Glutamatergic neuron (in vitro differentiated cells): ENCODE measurements at places on chromosomes 4 and X. TPM values are rescaled to one million over a fixed set of nuclear protein-coding genes. Genes with fewer than 3 reads are reported as not detected.

- DNase-seq = no peak
- no peaks in the 10 kb centered on the region for H3K36me3 ChIP-seq
- no peak overlapping the region for H3K27ac ChIP-seq
Measured at GRCh38 chrX:68912113-68912512, 83.3 kb downstream of the EFNB1 start.

DNA sequence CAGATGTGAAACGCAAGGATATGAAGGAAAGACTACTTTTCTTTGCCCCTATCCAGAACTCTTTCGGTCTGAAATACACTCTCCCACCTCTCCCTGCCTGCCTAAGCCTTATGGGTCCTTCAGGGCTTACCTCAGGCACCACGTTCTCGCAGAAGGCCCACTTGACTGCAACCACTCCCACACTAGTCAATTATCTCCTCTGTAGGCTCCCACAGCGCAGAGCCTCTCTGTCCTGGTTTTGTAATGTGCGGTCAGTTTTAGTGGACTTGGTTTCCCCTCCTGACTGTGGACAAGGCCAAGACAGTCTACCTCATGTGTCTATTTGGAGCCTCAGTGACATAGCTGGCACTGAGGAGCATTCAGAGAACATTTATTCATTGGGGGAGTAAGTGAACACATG, 11.1 kb downstream of the CNGA2 start:
- H3K4me1 ChIP-seq = peaks cover 6% of the 10 kb centered on the region
- no peak for DNase-seq
- H3K4me3 ChIP-seq = no peak overlapping the region
- no peak overlapping the region for H3K27ac ChIP-seq

DNA sequence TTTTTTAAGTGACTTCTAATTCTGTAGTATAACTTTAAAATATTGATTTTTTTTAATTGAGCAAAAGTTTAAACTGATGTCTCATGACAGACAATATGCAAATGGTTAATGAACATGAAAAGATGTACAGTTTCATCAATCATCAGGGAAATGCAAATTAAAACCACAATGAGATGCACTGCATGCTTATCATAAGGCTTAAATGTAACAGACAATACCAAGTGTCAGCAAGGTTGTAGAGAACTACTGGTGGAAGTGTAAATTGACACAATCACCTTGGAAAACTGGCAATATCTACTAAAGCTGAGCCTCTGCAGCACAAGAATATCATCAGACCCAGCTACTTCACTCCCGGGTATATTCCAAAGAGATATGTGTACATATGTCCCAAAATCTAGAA, 70.2 kb upstream of the DAPP1 start:
- H3K4me1 ChIP-seq = peaks cover 6% of the 10 kb centered on the region
- no peak for DNase-seq
- no peaks in the 10 kb centered on the region for H3K27me3 ChIP-seq
- no peak overlapping the region for H3K4me3 ChIP-seq
- no peaks in the 10 kb centered on the region for H3K36me3 ChIP-seq

DNA sequence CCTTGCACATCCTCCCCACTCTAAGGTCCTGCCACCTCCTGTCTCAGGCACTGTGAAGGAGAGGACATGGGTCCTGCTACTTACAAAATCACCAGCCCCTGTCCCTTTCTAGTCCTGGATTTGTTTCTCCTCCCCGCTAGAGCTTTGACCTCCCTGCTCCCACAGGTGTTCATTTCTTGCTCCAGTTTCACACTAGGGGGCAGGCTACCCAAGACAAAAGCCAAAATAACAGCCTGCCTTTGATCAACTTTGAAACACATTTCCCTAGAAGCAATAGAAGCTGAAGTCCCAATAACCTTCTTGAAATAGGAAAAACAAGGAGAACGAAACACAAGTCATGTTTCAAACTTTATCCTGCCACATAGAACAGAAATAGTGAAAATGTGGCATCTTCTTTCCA, 164.4 kb downstream of the QDPR start:
- H3K27me3 ChIP-seq = no peaks in the 10 kb centered on the region
- no peaks in the 10 kb centered on the region for H3K4me1 ChIP-seq
- H3K36me3 ChIP-seq = no peaks in the 10 kb centered on the region
- DNase-seq = no peak
- H3K4me3 ChIP-seq = no peak overlapping the region

The IL3RA gene
- not detected for total RNA-seq

The SUPT20HL1 gene
- not detected for total RNA-seq

DNA sequence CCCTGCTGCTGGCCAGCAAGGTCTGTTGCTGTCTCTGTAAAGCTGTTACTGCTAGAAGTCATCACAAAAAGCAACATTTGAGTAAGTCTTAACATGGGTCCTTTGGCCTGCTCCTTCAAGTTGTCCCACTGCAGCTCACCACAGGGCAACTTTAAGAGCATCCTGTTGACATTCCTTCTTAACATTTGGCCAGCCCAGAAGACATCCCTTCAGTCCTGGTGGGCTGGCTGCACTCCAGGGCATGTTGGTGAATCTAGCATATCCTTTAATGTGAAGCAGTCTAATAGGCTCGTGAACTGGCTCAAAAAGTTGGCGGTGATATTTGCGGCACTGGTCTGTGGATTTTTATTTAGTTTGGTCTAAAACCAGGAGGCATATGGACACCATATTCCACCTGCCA, 92.2 kb upstream of the MAML3 start:
- H3K36me3 ChIP-seq = no peaks in the 10 kb centered on the region
- no peak for DNase-seq
- H3K27me3 ChIP-seq = peaks cover 4% of the 10 kb centered on the region
- H3K27ac ChIP-seq = no peak overlapping the region
- no peak overlapping the region for H3K4me3 ChIP-seq
- peaks cover 32% of the 10 kb centered on the region for H3K4me1 ChIP-seq

- peaks cover 5% of the 10 kb centered on the region for H3K27me3 ChIP-seq
- no peak overlapping the region for H3K4me3 ChIP-seq
- H3K27ac ChIP-seq = no peak overlapping the region
- DNase-seq = no peak
- H3K4me1 ChIP-seq = no peaks in the 10 kb centered on the region
- H3K36me3 ChIP-seq = no peaks in the 10 kb centered on the region
Measured at GRCh38 chr4:112284166-112284565, 1.5 kb downstream of the TIFA start.

GRCh38 chr4:54999003-54999402, 126.4 kb downstream of the KDR start:
- H3K36me3 ChIP-seq = no peaks in the 10 kb centered on the region
- H3K4me3 ChIP-seq = no peak overlapping the region
- no peak for DNase-seq
- H3K27ac ChIP-seq = no peak overlapping the region
- H3K27me3 ChIP-seq = no peaks in the 10 kb centered on the region
- no peaks in the 10 kb centered on the region for H3K4me1 ChIP-seq

DNA sequence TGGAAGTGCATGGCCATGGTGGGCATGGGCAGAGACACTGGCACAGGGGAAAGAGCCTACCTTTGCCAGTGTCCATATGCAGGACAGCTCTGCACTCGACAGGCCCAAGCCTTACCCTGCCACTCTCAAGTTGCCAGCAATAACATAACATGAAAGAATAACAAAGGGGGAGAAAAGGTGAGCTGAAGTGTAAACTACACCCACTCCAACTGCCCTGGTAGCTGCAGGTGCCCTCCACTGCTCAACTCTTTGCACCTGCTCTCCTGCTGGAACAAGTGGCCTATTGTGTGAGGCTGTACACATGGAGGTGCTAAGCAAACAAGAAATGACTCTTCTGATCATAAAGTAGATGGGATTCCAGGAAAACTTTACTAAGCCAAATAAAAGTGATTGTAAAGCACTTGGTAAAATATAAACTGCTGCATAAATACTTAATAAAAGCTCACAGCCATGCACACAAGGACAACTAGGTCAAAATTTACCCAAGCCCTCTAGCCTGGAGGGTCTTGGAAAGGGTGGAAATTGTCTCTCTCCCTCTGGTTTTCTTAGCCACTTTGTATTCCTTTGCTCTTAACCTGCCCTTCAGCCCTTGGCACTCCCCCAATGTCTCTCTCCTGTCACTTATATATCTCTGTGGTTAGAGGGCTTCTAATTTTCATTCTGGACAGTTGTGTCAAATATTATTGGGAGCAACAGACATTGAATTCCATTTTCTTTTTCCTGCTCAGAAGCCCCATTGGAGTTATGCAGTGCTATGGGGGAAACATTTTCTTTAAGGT, 261.2 kb upstream of the GPC4 start:
- H3K4me1 ChIP-seq = peaks cover 7% of the 10 kb centered on the region
- H3K27ac ChIP-seq = no peak overlapping the region
- no peak for DNase-seq
- H3K36me3 ChIP-seq = no peaks in the 10 kb centered on the region
- no peaks in the 10 kb centered on the region for H3K27me3 ChIP-seq
- no peak overlapping the region for H3K4me3 ChIP-seq

GRCh38 chr4:87718217-87718835, 68.2 kb downstream of the DMP1 start:
- no peaks in the 10 kb centered on the region for H3K36me3 ChIP-seq
- no peaks in the 10 kb centered on the region for H3K4me1 ChIP-seq
- no peak for DNase-seq
- no peak overlapping the region for H3K4me3 ChIP-seq
- no peak overlapping the region for H3K27ac ChIP-seq

DNA sequence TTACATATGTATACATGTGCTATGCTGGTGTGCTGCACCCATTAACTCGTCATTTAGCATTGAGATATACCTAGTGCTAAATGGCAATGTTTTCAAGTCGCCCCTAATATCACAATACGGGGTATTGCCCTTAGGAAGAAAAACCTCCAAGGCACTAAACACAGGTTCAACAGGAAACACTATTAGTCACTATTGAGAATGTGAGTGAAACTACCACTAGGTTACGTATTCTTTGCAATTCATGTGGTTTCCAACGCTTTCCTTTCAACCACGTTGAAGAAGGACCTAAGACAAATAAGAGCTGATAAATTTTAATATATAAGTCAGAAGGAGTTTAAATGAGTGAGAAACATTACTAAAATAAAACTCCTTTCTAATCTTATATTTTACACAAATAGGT, 134.7 kb upstream of the SPANXN4 start:
- DNase-seq = no peak
- no peaks in the 10 kb centered on the region for H3K4me1 ChIP-seq
- H3K27me3 ChIP-seq = no peaks in the 10 kb centered on the region
- no peak overlapping the region for H3K27ac ChIP-seq
- H3K36me3 ChIP-seq = no peaks in the 10 kb centered on the region

GRCh38 chr4:15689540-15689939, 7.9 kb downstream of the FAM200B start:
- H3K27ac ChIP-seq = no peak overlapping the region
- H3K4me1 ChIP-seq = no peaks in the 10 kb centered on the region
- H3K4me3 ChIP-seq = no peak overlapping the region
- H3K27me3 ChIP-seq = no peaks in the 10 kb centered on the region
- no peak for DNase-seq
